Right lung (tissue), 10 donors: ENCODE measurements at places on chromosomes 16 and 17.
A peak's percentile ranks its signal among the peaks of the same experiment; 100 is the strongest.

GRCh38 chr17:80112471-80113032 lies 11.2 kb downstream of the GAA start:
- no peak for DNase-seq

GRCh38 chr17:61611323-61611722 lies 20.3 kb upstream of the NACA2 start:
- no peak for DNase-seq

- DNase-seq: no peak
Observed at GRCh38 chr17:27323538-27324215, 29.8 kb downstream of the WSB1 start.

DNA sequence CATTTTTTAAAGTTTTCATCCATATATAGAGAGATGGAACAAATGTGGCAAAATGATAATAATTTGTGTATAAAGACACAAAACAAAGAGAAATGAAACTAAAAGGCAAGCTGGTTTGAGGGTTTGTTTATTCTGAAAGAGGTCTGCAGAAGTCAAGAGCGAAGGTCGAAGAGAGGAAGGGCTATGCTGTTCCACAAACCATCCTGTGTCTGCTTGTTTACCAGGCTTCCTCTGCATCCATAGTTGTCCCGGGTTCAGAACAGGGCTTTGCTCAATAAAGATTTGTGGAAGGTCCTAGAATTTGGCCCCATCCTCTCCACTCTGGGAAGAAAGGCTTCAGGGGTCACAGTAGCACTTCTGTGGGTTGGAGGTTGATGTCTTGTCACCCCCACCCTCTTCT lies 2.4 kb upstream of the MARVELD3 start:
- no peak for DNase-seq

DNA sequence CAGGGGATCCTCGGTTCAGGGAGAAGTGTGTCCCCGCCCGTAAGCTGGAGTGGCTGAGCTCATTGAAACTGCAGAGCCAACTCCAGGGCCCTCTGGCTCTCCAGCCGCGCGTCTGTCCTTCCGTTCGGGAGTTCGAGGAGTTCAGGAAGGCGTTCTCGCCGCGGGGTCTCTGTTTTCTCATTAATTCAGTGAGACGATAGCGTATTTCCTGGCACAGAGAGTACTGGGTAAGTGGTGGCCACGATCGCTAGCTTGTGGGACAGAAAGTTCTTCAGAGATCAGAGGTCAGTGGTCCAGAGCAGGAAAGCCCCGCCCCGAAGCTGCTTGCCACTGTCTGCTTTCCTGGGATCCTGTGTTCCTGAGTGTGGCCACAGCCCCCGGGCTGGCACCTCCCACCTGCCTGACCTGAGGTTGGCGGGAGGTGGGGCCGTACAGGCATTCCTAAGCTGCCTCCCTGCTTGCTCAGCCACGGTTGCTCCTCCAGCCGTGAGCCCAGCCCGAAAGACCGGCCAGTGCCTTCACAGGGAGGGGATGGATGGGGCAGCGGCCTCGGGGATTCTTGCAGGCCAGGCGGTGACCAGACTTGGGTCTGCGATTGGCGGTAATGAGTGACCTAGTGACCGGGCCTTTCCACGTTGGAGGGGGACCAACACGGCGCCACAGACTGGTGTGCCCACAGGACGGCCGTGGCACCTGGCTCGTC lies 8.9 kb downstream of the BAIAP2 start:
- no peak for DNase-seq

- DNase-seq: no peak
Observed at GRCh38 chr17:56756536-56756935, 77.2 kb downstream of the C17orf67 start.

DNA sequence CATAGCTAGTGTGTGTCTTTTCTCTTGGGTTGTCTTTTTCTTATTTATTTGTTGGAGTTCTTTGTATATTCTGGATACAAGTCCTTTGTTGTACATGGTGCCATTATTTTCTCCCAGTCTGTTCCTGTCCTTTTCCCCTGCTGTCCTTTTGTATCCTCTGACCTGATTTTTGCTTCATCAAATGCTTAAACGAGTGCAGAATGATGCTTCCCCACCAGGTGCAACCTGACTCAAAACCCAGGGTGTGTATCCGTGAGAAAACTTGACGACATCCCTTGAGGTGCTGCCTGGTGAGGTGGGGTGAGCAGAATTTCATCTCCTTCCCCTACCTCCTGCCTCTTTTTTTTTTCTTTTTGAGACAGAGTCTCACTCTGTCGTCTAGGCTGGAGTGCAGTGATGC lies 88.6 kb downstream of the NTN1 start:
- DNase-seq: no peak

- DNase-seq: peak; percentile 92
Observed at GRCh38 chr16:85220125-85220839, 108.0 kb upstream of the CIBAR2 start.

GRCh38 chr16:75552951-75553350 lies 3.1 kb downstream of the TMEM231 start:
- DNase-seq: no peak

DNA sequence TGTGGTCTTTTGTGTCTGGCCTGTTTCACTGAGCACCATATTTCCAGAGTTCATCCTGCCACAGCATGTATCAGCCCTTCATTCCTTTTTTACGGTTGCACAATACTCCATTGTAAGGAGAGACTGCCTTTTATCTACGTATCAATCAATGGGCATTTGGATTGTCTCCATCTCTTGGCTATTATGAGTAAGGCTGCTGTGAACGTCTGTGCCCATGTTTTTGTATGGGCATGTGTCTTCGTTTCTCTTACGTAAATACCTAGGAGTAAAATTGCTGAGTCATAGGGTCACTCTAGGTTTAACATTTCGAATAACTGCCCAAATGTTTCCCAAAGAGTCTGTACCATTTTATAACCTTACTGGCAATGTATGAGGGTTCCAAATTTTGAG lies 202.8 kb upstream of the FOXF1 start:
- no peak for DNase-seq

GRCh38 chr16:1612320-1613111 lies at the start of gene CRAMP1:
Gene CRAMP1 (plus strand): TSS chr16:1612360. CDS start chr16:1614640, 2,280 bp downstream.
- DNase-seq: no peak

- no peak for DNase-seq
Observed at GRCh38 chr17:34816848-34817247, 144.4 kb downstream of the CCT6B start.

DNA sequence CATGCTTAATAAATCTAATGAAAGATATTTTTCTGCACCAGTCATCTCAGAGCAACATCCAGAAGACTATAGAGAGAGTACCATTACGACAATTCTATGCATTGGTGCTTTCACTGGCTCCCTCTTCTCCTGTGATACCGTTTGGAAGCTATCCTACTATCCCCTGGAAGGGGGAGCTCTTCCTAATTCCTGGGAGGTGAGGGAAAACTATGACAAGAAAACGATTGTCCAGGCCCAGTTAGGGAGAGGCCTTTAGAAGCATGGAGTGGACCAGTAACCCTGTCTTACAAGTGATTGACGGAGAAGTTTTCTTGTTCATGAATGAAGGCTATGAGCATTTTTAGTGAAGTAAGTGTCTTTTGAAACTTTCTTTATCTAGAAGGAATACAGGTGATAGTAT lies 150.2 kb downstream of the TANC2 start:
- DNase-seq: no peak

- no peak for DNase-seq
Observed at GRCh38 chr17:79672496-79672895, 58.2 kb upstream of the ENPP7 start.

DNA sequence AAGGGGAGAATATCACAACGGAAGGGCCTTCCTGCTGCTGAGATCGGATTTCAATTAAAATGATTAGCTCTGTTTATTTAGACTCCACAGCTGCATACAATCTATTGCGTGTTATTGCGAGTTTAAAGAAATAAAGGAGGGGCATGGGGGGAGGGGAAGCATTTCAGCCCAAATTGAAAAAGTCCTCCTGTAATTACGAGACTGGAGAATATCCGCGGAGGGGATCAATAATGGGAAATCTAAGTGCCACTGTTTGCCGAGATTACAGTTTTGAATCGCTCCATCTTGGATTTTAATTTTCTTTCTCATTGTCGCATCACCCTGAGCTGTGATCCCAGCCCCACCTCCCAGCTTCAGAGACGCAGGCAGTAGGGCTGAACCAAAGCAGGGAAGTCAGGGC lies 15.7 kb upstream of the RPL38 start:
- no peak for DNase-seq

GRCh38 chr16:24568392-24568791 lies 29.0 kb downstream of the RBBP6 start:
- DNase-seq: no peak

GRCh38 chr17:66889480-66890230 lies 54.7 kb downstream of the CACNG5 start:
- no peak for DNase-seq

DNA sequence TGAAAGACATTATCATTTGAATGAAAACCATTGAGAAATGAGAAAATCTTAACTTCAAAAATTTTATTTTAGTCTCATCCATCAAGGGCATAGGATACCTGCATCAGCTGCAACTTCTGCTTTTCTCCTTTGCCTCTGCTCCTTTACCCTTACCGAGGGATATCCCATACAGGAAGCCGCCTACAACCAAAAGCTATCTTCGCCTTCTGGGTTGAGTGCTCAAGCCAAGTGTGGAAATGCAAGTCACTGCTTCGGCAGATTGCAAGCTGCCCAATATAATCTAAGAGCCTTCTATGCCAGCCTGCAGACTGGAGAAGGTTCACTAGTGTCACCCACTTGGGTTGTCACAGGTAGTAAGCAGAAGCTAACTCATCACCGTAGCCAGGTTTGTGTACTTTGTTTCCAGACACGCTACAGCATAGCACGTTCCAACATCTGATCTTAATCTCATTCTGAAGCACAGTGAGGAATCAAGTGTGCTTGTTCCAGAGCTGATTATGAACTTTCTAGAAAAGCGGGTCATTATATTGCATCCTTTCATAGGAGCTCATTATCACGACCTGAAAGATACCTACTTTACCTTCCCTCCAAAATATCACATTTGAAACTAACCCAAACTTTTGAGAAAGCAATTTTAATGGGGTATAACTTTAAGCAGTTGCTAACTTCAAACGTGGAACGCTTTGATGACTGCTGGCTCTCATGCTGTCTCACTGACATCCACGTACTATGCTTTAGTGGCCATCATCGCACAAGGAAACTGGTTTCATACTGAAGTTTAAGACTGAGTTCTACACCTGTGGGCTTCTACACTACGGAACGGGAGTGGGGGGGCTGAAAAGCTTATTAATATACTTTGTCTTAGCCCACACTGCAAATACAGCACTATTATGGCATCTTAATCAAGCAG lies 8.0 kb upstream of the UNK start:
- peak; percentile 48 for DNase-seq

- no peak for DNase-seq
Observed at GRCh38 chr17:72843591-72843990, 248.9 kb downstream of the SLC39A11 start.

- DNase-seq: no peak
Observed at GRCh38 chr16:76574651-76575050, 297.4 kb downstream of the CNTNAP4 start.

GRCh38 chr16:73778887-73779286 lies 517.7 kb upstream of the PSMD7 start:
- DNase-seq: no peak

- no peak for DNase-seq
Observed at GRCh38 chr17:53516636-53517035, 306.1 kb upstream of the KIF2B start.

DNA sequence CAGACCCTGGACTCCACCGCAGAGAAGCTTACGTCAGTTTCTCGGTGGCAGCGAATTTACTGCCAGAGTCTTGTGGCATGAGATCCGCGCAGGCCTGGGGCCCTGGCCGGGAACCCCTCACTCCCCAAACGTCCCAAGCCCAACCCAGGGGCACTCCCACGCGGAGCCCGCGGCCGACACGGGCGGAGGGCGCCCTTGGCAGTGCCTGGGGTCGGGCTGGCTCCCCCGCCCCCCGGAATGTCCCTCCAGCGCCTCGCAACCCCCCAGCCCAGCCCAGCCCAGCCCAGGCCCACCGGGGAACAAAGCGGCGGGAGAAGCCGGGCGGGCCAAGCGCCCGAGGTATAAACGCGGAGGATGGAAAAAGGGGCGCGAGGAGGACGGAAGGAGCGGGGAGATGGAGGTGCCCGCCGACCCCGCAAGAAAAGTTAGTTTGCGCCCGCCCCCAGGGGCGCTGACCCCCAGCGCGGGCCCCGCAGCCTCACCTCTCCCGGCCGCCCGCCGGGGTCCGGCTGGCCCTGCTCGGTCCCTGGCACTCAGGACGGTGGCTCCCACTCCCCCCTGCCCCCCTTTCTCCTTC lies 330 bp downstream of the CASKIN2 start:
- DNase-seq: no peak

- no peak for DNase-seq
Observed at GRCh38 chr16:73019457-73020362, 28.2 kb downstream of the ZFHX3 start.

- peak; percentile 84 for DNase-seq
Observed at GRCh38 chr16:10579965-10580882, at the start of gene EMP2. Gene EMP2 (minus strand): TSS chr16:10580598. CDS start chr16:10547617, 32,981 bp downstream.

DNA sequence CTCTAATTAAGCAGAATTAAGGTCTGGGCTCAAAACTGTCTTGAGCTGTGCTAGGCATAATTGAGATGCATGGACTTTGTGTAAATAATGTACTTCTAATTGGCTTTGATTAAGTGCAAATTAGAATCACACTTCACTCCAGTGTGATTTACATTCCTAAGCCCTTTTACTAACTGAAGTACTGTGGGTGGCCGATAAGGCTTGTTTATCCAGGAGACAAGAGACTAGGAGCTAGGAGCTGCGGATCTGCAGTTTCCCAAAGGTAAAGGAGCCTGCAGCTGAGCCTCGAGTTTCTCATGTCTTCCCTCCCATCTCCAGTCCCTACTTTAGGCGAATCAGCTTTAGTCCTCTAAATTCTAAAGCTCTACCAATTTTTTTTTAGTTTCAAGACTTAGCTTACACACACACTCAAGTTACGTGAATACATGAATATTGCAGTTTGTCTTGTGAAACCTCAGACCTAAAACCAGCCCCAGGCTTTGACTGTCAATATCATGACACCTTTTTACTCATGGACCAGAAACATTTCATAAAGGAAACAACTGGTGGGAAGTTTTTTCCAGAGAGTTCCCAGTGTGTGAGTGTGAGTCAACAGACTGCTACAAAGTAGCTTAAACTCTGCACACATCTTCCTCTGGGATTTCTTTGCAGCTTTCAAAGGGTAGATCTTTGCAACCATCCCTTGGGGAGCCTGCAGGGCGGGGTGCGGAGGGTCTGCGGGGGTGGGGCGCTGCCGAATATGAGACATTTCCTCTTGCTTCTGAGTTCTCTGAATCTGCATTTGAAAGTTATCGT lies 113.9 kb upstream of the TBX2 start:
- no peak for DNase-seq

GRCh38 chr16:57801098-57801808 lies 1.0 kb downstream of the KIFC3 start:
- DNase-seq: no peak

- DNase-seq: no peak
Observed at GRCh38 chr17:75734674-75735294, 13.5 kb downstream of the ITGB4 start.
